ENCODE measurements at places on chromosomes 5 and 9.

- no peak for DNase-seq
Observed at GRCh38 chr5:134148316-134148715, 28.4 kb downstream of the SKP1 start.

- DNase-seq: no peak
Observed at GRCh38 chr5:171371326-171371725, 16.3 kb upstream of the NPM1 start.

GRCh38 chr9:33651125-33651524 is 127.1 kb downstream of the ANKRD18B start:
- no peak for DNase-seq

DNA sequence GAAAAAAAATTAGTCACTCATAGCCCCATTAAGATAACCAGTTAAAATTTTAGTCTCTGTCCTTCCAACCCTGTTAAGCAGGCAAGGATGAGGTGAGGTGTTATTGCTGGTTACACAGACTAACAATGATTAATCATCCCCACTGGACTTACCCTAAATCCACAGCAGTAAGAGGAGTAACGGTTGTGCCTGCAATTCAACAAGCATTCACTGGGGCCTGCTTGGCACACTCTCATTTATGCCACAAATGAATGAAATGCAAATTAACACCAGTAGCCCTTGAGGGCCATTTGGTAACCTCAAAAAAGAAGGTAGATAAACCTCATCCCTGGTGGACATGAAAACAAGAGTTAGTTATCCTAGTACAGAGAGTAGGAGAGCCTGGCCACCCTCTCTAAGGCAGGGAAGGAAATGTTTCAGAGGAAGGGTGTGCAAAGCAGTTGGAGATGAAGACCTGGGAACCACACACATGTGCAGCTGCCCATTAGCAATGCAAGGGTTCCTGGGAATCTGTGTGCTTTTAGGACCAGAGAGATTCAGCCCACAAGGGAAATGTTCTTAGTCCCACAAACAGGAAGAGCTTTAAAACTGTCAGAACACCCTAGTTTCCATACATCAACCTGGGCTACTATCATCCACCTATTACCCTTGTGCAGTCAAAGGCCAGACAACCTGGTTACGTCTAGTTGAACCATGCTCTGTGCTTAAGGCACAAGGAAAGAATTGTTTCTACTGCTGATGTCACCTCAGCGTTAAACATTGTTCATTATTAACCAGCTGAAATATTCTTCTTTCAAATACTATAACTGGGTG is 7.7 kb downstream of the LHFPL2 start:
- no peak for DNase-seq

DNA sequence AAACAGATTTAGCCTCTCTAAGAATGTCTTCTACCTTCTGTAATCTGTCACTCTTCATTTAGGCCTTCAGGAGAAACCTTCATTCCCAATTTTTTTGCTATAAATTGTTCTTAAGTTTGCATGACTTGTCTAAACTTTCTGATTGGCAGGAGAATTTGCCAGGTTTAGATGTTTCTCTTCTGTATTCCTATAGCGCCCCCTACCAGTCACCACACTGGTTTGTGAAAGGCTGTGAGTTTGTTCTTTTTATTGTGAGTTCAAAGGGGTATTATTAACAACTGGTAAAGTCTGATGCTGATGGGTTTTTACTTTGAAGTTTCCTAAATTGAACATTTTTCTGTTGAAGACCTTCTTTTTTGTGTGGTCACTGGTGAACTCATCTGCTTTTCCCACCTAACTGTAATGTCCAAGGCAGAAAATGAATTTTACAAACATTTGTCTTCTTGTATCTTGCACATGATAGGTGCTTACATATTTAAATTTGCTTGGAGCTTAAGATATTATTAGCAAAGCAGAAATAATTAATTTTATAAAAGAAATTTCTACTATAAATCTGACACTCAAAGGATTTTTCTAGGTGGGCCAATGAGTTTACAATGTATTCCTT is 18.4 kb upstream of the F2RL2 start:
- peak; percentile 9 for DNase-seq

- DNase-seq: no peak
Observed at GRCh38 chr5:135505973-135506372, 29.8 kb downstream of the NEUROG1 start.

DNA sequence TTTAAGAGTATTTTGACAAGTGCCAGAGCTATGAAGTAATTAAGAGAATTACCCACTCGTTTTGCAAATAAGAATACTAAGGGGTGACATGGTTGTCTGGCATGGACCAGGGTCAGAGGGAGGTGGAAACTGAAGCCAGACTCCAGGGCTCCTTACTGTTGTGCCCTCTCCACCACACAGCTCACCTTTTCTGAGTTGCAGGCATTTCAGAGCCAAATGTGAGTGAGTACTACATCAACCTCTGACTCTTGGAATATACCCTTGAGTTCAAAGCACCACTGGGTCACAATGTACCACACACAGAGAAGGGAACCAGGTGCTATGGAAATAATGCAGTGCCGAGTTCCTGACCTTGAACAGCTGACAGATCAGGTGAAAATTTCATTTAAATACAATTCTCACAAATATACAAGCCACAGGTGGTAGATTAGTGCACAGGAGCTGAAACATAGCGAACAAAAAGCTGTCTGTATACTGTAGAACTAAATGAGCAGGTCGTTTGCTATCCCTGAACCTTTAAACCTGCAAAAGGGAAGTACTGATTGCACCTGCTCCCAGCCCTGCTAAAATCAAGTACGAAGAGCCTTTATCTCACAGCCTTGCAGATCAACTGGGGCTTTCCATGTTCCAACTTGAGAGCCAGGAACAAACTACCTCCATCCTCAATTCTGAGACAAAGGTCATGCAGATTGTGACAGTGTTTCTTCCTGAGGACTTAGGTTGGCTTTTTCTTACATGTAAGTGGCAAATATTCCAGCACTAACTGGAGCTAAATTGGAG is 57.0 kb downstream of the GOLM1 start:
- no peak for DNase-seq

GRCh38 chr5:14753947-14754346 is 89.4 kb downstream of the OTULIN start:
- DNase-seq: no peak

- DNase-seq: no peak
Observed at GRCh38 chr9:21096172-21096900, 18.6 kb upstream of the IFNB1 start.

DNA sequence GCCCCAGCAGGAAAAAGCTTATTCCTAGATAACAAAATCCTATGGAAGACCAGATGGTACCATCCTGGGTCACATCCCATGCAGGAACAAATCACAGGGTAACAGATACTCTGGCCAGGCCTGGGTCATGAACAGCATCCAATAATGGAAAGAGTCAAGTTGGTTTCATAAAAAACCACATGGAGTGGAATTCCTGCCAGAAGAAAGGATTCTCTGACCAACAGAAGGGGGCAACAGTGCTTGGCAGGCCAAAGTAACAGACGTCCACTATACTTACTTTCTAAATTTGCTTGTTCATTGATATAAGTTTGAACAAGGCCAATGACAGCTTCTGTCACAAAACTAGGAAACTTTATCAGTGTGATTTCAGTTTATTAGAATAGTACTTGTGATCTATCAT is 273.5 kb downstream of the ARRDC3 start:
- DNase-seq: no peak

GRCh38 chr5:119926301-119926700 is 296.9 kb downstream of the FAM170A start:
- no peak for DNase-seq

GRCh38 chr5:139386050-139386438 is 2.9 kb upstream of the SLC23A1 start:
- no peak for DNase-seq

GRCh38 chr5:151063142-151063989 is 17.5 kb downstream of the TNIP1 start:
- DNase-seq: no peak

- DNase-seq: no peak
Observed at GRCh38 chr5:142056816-142057696, 44.2 kb upstream of the GNPDA1 start.

DNA sequence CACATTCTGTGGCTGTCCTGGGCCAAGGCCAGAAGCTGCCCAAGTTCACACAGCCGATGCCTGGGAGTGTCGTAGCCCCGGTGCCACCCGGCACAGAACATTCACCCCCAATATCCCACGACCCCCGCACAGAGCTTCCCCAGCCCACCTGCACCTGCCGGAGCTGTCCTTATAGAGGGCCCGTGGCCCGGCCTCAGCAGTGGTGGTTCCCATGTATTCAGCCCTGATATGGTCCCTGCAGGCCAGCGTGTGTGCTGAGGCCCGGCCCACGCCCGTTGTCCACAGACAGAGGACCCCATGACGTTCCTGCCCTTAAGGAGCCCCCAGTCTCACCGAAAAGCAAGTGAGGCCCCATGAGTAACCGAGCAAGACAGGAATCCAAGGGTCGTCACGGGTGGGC is 5.3 kb upstream of the GFI1B start:
- DNase-seq: no peak

GRCh38 chr5:54883374-54884194 is 101.8 kb downstream of the ESM1 start:
- no peak for DNase-seq

- no peak for DNase-seq
Observed at GRCh38 chr5:159536646-159537045, 206.4 kb upstream of the IL12B start.

DNA sequence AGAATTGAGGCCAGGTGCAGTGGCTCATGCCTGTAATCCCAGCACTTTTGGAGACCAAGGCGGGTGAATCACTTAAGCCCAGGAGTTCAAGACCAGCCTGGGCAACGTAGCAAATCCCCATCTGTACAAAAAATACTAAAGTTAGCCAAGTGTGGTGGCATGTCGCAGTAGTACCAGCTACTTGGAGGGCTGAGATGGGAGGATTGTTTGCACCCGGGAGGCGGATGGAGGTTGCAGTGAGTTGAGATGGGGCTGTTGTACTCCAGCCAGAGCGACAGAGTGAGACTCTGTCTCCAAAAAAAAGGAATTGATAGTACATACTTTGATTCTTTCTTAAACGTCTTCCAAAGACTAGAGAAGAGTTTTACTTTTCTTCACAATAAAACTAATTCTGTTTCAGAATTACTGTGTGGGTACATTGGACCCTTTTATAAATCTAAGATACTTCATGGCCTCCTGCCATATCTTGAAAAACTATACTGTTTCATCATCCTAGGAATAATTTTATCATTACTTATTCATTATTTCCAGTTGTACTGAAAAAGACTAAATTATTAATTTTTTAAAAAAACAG is 132.0 kb upstream of the GRHPR start:
- DNase-seq: no peak

DNA sequence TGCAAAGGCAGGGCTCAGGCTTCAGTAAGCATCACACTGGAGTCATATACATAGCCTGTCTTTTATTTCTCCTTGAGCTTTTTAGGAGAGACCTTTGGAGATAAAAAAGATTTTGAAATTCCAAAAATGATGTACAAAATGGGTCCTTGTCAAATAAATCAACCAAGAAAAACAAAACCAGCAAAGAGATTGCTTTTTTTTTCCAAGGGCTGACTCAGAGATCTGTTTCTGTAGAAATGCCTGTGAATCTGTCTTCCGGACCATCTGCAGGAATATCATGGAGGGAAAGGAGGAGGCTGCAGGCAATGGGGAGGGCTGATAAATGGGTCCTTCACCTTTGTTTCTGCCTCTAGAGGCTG is 77.4 kb downstream of the SLIT3 start:
- no peak for DNase-seq

- no peak for DNase-seq
Observed at GRCh38 chr5:175814691-175815090, 56.7 kb upstream of the CPLX2 start.

DNA sequence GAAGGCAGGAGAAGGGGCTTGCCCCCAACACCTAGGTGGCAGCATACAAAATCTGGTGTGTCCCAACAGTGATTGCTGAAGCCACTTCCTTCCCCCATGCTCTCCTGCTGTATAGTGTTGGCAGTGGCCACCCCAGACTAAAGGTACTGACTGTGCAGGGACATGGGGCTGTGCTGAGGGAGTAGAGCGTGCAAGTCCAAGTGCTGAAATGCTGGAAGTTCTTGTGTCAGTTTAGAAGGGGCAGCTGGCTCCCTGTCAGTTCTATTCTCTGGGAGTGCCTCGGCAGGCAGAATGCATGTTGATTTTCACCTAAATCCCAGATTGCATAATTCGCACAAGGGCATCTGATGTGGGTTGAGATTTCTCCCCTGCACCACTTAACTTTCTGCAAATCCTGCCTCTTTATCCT is 68.6 kb downstream of the GDNF start:
- no peak for DNase-seq

GRCh38 chr5:172353271-172353812 is 69.8 kb upstream of the UBTD2 start:
- DNase-seq: no peak

GRCh38 chr5:139579-140442 is 47.8 kb downstream of the PLEKHG4B start:
- DNase-seq: no peak

DNA sequence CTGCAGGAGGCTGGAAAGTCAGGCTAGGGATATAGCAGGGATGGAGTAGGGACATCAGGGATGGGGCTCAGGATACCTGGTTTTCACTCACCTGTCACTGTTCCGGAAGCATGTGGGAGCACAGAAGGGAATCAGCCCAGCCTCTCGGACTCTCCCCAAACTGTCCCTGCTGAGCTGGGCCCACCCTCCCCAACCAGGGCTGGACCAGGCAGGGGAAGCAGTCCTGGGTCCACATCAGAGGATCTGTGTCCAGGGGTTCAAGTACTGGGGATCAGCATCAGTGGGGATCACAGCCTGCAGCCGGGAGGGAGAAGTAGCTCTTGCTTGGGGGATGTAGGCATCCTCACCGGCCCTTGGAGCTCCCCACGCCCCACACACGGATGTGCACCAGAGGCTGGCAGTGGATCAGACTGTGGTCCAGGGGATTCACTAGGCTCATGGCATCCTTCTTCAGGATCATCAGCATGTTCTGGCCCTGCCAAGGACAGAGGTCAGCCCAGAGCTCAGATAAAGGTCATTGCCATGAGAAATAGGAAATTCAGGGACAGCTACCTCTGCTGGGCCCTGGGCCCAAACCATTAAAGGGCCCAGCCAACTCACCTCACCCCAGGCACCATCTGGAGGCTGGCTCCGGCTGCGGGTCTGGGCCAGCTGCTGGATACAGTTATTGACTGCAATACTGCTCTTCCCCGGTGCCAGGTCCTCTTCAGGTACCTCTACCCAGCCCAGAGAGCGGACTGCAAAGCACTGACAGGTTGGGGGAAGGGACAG is 2.5 kb downstream of the APBB3 start:
- no peak for DNase-seq

DNA sequence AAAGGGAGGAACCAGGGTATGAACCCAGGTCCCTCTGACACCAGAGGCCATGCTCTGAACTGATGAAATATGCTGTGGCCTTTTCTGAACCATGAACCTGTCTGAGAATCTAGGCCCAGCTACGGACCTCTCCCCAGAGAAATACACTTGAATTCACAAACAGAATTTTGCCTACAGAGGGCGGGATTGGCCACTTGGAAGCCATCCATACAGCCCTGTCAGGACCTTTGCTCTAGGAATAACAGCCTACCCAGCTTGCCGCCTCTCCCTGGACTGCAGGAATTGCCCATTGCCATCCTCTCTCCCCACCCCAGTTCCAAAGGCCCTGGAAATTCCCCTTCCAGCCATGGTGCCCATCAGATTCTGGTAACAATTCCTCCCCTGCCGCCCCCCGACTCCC is 26.6 kb downstream of the MORN5 start:
- no peak for DNase-seq

- no peak for DNase-seq
Observed at GRCh38 chr5:93899026-93899600, 157.7 kb upstream of the POU5F2 start.
